ENCODE measurements at places on chromosomes 3 and 15. TPM values are rescaled to one million over a fixed set of nuclear protein-coding genes. Genes with fewer than 3 reads are reported as not detected.

CORO2B gene
- not detected for total RNA-seq

EOMES gene
- 4.4 TPM for total RNA-seq

BCHE gene
- total RNA-seq = not detected

AMOTL2 gene
- not detected for total RNA-seq

IL17RD gene
- not detected for total RNA-seq

SLC28A1 gene
- not detected for total RNA-seq

KBTBD13 gene
- not detected for total RNA-seq

C3orf85 gene
- not detected for total RNA-seq

CYP1A1 gene
- 4.3 TPM for total RNA-seq

EID1 gene
- total RNA-seq = 78.3 TPM

ITGB5 gene
- 1.1 TPM for total RNA-seq

TPRG1 gene
- total RNA-seq = 3.0 TPM

FHIT gene
- total RNA-seq = 7.6 TPM

BSN gene
- total RNA-seq = 0.09 TPM

ZNF106 gene
- total RNA-seq = 46.6 TPM

PPM1L gene
- 2.7 TPM for total RNA-seq

GNAT1 gene
- 0.11 TPM for total RNA-seq

TMEM207 gene
- not detected for total RNA-seq
